AG09309 (cell line): ENCODE measurements at places on chromosomes 7 and 10.

- DNase-seq: no peak
Observed at GRCh38 chr7:112283382-112283910, 77.0 kb downstream of the ZNF277 start.

DNA sequence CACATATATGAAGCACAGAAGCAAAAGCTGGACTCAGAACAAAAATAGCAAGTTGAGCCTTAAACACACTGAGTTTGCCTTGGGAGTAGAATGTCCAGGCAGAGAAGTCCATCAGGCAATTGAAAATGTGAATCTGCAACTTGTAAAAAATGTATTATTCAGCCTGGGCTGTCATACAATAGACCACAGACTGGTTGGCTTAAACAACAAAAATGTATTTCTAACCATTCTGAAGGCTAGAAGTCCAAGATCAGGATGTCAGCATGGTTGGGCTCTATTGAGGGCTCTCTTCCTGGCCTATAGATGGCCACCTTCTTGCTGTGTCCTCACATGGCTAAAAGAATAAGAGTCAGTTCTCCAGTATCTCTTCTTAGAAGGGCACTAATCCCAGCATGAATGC is 76.5 kb upstream of the CAPZA2 start:
- DNase-seq: no peak

DNA sequence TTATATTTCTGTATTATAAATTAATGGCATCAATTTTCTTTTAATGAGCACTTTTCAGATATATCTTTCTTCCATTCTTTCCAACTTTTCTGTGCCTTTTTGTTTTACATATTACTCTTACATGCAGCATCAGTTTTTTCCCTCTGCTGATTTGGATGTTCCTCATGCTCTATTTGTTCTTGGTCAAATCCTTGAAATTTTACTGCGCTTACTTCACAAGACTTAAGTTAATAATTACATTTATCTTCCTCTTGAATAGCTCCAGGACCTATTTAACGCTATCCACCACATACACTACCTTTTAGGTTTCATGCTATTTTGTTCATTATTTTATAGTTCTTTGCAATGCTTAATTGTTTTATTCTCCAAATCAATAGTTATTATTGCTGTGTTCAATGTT is 97.6 kb upstream of the CTTNBP2 start:
- DNase-seq: no peak

- DNase-seq: peak; percentile 61
Observed at GRCh38 chr10:13338390-13339110, 9.5 kb downstream of the SEPHS1 start.

DNA sequence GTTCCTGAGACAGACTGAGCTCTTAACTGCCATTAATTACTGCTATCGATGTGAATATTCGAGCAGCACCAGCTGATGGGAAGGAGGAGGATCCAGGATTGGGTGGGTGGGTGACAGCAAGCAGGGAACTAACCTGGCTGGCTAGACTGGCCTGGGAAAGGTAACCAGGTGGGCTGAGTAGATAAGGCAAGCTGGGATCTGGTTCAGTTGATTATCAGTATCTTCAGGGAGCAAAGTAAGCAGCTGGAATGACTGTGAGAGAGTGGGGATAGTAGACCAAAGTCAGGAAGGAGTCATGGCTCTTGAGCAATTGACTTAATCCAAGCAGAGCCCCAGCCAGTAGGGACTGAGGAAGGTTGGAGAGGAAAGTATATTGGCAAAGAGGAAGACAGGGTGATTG is 46.9 kb upstream of the KMT2E start:
- no peak for DNase-seq

GRCh38 chr7:54778166-54778565 is 19.2 kb upstream of the SEC61G start:
- DNase-seq: no peak

DNA sequence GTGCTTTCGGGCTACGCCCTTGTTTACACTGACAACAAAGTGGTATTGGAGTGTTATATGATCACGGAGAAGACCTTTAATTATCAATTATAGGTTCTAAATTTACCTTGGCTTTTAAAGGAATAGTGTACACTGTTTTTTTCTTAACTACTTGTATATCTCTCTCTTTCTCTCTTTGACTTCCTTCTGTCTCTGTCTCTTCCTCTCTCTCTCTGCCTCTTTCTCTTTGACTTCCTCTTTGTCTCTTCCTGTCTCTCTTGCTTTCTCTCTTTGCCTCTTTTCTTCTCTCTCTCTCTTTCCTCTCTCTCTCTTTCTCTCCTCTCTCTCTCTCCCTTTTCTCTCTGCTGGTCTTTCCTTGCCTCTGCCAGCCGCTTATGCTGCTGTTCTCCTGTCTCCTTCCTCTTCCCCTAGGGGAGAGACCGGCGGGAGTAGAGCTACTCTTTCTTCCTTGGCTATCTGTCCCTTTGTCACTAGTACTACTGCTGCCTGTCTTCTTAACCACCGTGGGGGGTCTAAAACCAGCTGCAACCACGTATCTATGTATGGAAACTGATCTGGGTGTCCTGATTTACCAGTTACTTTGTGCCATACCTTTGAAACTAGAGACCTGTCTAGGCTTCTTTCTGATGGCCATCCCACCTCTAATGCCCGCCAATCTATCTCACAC is 36.9 kb upstream of the GSDME start:
- DNase-seq: no peak

- no peak for DNase-seq
Observed at GRCh38 chr7:20365486-20365885, 34.8 kb downstream of the ITGB8 start.

DNA sequence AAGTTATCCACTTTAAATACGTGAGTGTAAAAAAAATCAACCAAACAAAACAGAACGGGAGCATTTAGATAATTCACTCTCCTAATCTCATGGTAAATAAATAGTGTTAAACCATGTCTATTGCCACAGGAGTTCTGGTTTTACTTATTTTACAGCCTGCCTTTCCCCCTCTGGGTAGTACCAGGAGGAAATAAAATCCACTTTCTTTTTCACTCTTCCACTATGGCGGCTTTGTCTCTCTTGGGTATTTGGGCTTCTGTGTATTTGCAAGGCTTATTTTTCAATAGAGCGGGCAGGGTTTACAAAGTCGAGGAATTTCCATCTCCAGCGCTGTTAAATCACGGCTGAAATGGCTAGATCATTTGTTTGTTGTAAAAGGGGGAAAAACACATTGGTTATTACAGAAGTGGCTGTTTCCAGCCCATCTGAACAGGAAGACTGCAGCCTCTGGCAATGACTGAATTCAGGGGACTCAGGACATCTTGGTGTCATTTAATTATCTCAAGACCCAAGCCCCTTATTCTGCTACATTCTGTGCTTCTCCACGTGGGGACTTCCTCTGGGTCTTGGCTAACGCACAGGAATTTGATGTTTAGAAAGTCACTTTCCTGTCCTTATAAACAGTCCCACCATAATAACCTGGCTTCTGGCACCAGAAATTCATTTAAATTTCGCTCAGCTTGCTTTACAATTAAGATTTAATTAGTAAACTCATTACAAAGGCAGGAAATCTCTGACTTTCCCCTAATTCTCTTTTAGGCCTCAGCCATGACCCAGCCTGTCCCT is 323.9 kb downstream of the GATA3 start:
- DNase-seq: no peak

GRCh38 chr10:37125191-37125732 is at the start of gene ANKRD30A:
Gene ANKRD30A, plus strand, starts transcription at chr10:37125598. Its CDS starts 190 bp downstream, at chr10:37125788.
- no peak for DNase-seq

GRCh38 chr7:2834748-2835441 is 9.2 kb downstream of the GNA12 start:
- no peak for DNase-seq

DNA sequence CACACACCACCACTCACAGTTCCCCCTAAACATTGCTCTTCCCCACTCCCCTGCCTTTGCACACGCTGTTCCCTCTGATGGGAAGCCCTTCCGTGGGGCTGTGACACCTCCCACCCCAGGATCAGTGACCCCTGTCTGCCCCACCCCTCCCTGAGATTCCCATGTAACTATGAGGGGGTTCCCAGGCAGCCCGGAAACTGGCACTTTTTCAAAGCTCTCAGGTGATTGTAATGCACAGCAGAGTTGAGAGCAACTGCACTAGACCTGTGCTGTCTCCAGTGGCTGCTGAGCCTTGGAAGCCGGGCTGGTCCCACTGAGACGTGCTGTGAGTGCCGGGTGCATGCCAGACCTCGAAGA is 29.8 kb downstream of the GPRIN2 start:
- no peak for DNase-seq

- no peak for DNase-seq
Observed at GRCh38 chr10:807958-808353, 118.5 kb upstream of the DIP2C start.

GRCh38 chr7:135121868-135122267 is 26.0 kb upstream of the TMEM140 start:
- no peak for DNase-seq

DNA sequence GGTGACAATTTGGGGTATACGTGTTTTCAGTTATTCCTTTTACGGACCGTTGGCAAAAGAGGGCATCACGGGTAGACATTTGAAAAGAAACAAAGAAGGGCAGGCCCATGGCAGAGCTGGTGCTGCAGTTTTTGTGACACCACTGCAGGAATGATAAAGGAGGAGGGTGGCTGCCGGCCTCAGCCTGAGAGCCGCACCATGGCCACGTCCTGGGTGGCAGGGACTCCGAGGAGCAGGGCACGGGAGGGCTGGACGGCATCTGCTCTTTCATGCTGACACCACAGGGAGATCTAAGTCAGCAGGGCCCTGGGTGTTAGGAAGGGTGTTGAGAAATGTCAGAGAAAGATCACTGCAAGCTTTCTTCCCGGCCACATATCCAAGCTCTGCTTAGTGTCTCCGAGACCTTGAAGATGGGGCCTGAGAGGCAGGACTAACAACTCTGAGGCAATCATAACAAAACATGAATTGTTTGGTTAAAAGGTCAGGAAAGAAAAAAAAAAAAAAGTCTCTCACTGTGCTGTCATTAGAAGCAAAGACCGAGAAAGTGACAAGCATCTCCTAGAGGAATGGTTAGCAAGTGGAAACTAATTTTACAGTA is 36.6 kb downstream of the INSYN2A start:
- no peak for DNase-seq

- DNase-seq: no peak
Observed at GRCh38 chr10:28551086-28551485, 18.2 kb downstream of the WAC start.

GRCh38 chr7:85699482-85699881 is 512.6 kb upstream of the SEMA3D start:
- no peak for DNase-seq

- no peak for DNase-seq
Observed at GRCh38 chr7:144414815-144415214, 11.3 kb upstream of the NOBOX start.

DNA sequence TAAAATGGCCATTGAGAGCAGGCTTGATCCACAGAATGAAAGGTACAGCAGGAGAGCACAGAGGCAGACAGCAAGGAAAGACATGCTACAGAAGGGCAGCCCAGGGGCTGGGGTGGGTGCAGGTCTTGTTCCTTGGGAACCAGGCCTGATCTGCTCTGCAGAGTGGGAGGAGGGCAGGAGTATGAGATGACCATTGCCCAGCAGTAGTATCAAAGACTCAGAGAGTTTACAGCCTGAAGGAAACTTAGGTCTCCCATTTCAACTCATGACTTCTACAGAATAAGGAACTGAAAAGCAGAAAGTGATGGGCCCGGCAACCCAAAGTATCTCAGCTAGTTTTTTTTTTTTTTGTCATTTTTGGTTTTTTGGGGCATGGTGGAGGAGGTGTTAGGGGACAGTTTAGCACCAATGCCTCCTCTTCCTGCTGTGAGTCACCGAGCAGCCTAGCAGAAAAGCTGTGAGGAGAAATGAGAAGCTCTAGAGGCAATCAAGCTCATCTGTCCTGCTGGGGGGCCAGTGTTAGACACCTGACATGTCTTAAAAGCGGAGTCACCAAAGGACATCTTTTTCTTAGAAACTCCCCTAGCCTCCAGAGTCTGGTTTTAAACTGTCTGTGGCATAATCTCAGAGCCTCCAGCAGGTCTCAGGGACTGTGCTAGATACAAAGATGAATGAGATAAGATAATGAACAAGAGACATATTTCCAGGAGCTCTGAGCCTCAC is 34.3 kb upstream of the HERPUD2 start:
- DNase-seq: no peak

- no peak for DNase-seq
Observed at GRCh38 chr7:39265641-39266591, 288.2 kb downstream of the POU6F2 start.

- DNase-seq: no peak
Observed at GRCh38 chr10:51620131-51620530, 79.3 kb downstream of the CSTF2T start.

DNA sequence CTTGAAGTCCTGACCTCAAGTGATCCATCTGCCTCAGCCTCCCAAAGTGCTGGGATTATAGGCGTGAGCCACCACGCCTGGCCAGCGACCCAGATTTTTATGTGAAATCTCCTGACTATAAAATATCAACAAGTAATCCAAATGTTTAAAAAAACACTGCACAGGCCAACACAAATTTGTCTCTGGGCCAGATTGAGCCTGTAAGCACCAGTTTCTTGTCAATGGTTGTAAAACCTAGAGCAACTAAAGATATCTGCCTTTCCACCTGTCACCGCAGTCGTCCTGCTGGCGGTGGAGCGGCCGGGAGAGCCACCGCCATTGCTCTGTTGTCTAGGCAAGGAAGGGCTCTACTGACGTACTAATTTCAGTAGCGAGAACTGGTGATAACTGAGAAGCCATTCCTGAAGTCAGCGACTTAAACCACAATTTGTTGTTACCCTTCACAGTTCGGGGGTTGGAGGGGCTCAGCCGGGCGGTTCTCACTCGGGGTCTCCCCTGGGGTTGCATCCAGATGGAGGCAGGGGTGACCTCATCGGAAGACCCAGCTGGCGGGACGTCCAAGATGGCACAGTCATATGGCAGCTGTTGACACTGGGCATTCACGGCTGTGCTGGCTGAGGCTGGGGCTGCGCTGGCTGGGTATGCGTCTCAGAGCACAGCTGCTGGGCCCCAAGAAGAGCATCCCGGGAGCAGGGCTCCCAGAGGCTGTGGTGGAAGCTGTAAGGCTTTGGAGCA is 55.2 kb upstream of the PDGFA start:
- no peak for DNase-seq

- DNase-seq: no peak
Observed at GRCh38 chr7:123096976-123097375, 101.5 kb upstream of the TAS2R16 start.

- no peak for DNase-seq
Observed at GRCh38 chr10:43199088-43199683, 60.9 kb downstream of the CSGALNACT2 start.

DNA sequence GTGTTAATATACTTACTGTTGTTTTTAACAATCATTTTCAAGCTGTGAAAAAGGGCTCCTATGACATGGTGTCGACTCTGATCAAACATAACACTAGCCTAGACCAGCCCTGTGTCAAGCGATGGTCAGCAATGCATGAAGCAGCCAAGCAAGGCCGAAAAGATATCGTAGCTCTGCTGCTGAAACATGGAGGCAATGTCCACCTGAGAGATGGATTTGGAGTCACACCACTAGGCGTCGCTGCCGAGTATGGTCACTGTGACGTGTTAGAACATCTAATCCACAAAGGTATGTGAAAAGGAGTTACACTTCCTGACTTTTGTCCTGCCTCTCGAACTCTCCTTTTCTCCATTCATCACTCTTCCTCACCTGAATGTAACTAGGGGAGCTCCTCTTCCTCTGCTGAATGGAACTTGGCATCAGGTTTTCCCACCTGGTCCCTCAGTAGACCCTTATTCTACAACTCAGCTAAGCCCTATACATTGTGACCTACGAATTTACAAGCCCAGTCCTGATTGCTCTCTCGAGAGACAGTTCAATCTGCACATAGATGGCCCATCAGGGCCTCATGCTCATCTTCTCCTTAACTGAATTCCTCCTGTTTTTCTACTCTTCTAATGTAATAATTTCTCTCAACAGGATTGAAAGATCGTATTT is 23.0 kb downstream of the ASB15 start:
- DNase-seq: no peak
